Smooth muscle cell of the brain vasculature (primary cell): ENCODE measurements at places on chromosomes 6 and 20.
A peak's percentile ranks its signal among the peaks of the same experiment; 100 is the strongest.

DNA sequence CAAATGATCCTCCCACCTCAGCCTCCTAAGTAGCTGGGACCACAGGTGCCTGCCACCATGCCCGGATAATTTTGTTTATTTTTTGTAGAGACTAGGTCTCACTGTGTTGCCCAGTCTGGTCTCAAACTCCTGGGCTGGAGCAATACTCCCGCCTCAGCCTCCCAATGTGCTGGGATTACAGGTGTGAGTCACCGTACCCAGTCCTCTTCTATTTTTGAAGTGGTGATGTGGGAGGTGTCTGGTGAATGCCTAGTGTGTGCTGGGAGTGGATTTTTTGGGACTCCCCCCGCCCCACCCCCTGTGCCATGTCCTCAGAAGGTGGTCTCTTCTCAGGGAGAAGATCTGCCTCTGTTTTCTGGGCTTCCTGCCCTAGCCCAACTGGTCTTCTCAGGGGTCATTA, 47.9 kb upstream of the CLDN20 start:
- no peak for DNase-seq

GRCh38 chr6:164665328-164665727, 644.1 kb downstream of the C6orf118 start:
- DNase-seq, result no peak

- no peak for DNase-seq
Observed at GRCh38 chr20:21151791-21152190, 25.9 kb downstream of the KIZ start.

DNA sequence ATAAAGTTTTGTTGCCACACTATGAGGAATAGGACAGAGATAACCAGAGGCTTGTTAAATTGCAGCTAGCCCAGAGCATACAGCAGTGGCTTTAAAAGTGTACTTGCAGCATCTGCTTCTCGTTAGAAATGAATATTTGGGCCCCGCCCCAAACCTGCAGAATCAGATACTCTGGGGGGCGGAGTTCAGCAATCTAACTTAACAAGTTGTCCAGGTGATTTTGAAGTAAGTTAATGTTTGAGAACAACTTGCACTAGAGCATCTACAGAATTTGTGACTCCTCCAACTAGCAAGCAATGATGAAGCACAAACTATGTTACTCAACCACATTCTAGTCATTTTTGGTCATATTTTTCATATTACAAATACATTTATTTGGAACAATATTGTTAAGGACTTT, 10.6 kb upstream of the SUPT3H start:
- DNase-seq, result no peak

- DNase-seq, result no peak
Observed at GRCh38 chr6:1908784-1909183, 299.1 kb downstream of the FOXC1 start.

GRCh38 chr6:69128411-69128810, 493.3 kb downstream of the ADGRB3 start:
- DNase-seq, result no peak

DNA sequence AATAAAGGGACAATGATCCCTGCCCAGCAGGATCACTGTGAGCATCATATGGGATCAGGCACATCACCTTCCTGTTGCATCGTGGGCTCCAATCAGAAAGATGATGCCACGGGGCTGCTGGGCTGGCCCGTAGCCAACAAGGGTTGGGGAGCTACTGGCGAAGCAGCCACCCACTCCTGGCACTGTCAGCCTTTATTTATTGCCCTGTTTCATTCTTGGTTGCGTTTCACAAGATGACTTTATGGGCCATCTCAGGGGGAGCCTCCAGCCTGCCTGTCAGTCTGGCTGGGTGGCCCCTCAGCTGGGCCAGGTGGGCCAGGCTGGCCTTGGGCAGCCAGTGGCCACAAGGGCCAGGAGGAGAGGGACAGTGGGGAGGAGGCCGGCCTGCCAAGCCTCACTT, 17.3 kb downstream of the VSTM2L start:
- no peak for DNase-seq

DNA sequence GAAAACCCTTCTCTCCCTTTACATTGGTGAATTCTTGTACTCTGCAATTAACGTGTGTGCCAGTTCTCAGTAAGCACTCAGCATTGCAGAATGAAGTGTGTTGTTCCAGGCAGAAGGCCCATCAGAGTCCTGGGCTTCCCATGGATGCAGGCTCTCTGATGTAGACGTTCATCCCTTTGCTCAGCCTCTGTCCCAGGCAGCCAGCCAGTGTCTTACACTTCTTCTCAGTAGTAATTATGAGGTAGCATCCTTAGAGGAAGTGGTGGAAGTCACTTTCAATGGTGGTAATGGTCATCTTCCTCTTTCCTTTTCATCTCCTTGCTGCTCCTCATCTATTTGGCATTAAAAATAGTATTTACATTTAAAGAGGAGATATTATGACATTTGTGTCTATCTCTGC, 66.7 kb upstream of the FYN start:
- DNase-seq, result no peak

DNA sequence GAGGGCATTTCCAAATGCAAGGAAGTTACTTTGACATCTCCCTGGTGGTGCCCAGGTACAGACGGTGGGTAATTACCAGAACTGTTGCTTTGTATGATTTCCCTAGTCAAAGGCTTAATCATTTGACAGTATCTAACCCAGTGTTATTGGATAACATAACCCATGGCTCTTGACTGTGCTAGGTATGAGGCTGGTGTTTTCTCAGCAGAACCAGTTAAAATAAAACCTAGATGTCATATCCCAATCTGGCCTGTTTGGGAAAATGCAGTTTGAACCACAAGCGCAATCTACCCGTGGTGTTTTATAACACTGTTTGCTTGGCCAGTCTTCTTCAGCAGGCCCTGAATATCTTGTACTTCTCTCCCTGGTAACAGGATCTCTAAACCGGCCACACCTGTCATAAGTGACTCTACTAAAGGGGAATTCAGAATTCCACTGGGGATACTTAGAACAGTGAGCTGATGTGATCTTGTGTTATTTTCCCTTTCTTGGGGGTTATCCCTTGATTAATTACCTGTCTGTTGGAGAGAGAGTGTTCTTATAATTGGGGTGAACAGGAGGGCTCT, 32.8 kb downstream of the PPP1R14C start:
- DNase-seq, result no peak

DNA sequence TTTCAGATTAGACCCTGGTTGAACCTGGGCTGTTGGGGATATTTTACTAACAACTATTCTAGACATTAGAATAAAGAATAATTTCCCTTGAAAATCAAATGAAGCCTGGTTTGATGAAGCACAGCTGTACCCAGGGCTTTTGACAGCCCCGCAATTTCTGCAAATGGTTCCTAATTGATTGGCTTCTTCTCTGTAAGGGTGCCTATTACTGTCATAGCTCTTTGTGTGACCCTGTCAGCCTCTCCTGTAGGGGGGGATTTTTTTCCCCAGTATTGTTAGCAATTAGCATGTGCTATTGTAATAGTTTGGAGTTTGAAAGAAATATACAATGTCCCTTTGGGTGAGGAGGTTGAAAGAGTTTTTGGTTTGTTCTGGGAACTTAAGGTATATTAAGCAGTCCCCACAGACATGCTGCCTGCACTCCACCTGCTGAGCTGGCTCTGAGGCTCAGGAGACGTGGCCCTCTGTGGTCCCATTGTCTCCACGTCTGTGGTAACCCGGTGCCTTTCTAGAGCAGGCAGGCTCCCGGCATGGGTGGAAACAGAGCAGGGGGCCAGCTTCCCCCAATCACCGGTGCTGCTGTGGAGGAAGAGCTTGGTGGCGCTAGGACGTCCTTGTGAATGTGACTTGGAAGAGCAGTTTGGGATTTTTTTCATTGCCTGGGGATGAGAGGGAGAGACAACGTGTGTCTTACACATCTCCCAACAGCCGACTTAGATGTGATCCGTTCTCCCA, 47.3 kb upstream of the CLDN20 start:
- DNase-seq, result no peak

DNA sequence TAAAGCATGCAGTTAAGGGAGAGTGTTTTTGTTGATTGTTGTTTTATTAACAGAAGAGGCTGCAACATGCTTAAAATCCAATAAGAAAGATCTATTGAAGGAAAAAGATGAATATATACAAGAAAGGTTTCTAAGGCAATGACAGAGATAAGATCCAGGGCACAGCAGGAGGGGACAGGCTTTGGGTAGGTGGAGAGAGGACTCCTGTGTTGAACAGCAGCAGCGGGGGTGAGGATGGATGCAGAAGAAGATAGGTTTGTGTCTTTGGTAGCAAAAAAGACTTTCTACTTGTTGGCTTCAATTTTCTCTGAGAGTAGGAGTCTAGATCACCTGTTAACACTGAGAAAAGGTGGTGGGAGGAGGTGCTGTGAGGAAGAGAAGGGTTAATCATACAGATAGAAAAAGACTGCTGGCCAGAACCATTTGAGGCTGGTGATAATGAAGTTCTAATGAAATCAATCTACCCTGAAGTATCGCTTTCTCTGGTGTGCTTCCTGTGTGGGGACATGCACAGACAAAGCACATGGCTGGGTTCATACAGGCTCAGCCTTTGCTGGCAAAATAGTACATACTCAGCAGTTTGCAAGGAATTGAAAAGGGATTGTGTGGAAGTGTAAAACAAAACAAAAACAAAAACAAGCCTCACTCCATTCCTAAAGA, 17.2 kb upstream of the DST start:
- no peak for DNase-seq

DNA sequence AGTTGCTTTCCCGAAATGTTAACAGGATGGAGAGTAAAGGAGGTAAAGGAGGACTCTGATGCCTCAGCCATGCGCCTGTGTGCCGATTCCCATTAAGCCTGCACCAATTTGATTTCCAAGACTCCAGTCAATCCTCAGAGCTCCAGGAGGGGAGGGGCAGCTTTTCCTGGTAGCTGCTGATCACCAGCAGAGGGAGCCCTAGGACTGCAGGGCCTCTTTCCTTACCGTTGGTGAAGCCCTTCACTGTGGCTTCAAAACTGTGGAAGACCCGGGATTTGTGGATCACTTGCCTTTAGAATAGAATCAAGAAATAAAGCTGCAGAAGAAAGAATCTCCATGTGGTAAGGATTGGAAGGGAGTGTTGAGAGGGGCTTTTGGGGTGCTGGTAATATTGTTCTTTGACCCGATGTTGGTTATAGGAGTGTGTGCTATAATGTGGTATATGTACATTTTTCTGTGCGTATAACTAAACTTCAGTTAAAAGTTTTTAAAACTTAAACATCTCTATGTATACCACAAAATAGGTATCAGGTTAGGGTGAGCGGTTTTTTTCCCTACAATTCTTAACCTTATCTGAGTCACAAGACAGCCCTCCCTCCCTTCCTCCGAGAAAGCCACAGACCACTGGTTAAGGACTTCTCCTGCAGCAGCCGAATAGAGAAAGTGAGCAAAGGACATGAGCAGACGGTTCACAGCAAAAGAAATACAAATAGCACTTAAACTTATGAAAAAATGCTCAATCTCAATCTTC, 6.9 kb upstream of the OSER1 start:
- peak; percentile 37 for DNase-seq
